ENCODE measurements at places on chromosomes 7 and 10. TPM values are rescaled to one million over a fixed set of nuclear protein-coding genes. Genes with fewer than 3 reads are reported as not detected.

The PRLHR gene
- not detected for total RNA-seq

The GSTO2 gene
- 1.7 TPM for total RNA-seq

The PDIA4 gene
- total RNA-seq = 710 TPM

The LIPN gene
- not detected for total RNA-seq

The CPA1 gene
- total RNA-seq = not detected

Measured in uterine smooth muscle cell (primary cell).